ENCODE measurements at places on chromosomes 11 and 22.

GRCh38 chr11:103729617-103730016 is 306.8 kb upstream of the DDI1 start:
- no peak for DNase-seq

- no peak for DNase-seq
Measured at GRCh38 chr11:69131644-69132300, 24.0 kb upstream of the SMIM38 start.

GRCh38 chr11:126310200-126310991 is 6.5 kb downstream of the DCPS start:
- DNase-seq: peak; percentile 68

DNA sequence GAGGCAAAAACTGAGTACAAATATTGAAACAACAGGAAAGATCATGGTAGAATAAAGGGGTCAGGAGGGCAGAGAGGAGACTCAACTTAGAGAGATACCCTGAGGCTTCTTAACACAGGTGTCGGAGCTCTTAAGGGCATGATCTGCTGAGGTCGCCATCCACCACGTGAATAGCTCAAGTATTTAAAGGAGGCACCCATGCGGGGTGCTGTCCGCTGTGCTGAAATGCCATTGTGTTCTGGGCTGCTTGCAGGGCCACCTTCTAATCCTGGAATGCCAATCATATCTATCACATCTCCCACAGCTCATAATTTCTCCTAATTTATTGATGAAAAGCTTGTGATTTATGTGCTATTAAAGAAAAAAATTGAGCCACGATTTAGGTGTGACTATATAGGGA is 90.2 kb downstream of the SEZ6L start:
- DNase-seq: peak; percentile 54

- DNase-seq: no peak
Measured at GRCh38 chr11:11468954-11469353, 115.9 kb upstream of the CSNK2A3 start.

GRCh38 chr11:120231963-120232362 is 8.0 kb upstream of the POU2F3 start:
- no peak for DNase-seq

DNA sequence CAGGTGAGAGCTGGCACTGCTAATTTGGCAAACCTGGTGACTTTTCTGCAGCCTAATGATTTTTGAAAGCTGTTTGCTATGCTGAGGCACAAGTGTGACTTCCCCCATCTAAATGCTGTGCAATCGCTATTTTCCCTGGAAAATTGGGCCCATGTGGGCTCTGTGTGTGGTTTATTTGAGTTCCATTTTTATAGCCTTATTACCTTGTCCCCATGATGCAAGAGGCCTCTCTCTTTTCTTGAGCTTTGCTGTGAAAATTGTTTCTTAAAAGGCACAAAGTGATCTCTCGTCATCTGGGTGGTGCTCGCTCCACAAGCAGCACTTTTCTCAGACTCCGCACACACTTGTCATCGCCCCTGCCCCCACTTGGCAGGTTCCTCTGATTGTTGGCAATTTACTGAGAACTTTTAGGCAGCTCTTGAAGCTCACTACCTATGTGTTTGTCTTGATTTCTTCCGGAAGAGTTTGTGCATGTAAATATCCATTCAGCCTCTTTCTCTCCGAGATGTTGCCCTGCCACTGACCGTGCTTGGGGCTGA is 24.9 kb downstream of the BMAL1 start:
- DNase-seq: no peak

DNA sequence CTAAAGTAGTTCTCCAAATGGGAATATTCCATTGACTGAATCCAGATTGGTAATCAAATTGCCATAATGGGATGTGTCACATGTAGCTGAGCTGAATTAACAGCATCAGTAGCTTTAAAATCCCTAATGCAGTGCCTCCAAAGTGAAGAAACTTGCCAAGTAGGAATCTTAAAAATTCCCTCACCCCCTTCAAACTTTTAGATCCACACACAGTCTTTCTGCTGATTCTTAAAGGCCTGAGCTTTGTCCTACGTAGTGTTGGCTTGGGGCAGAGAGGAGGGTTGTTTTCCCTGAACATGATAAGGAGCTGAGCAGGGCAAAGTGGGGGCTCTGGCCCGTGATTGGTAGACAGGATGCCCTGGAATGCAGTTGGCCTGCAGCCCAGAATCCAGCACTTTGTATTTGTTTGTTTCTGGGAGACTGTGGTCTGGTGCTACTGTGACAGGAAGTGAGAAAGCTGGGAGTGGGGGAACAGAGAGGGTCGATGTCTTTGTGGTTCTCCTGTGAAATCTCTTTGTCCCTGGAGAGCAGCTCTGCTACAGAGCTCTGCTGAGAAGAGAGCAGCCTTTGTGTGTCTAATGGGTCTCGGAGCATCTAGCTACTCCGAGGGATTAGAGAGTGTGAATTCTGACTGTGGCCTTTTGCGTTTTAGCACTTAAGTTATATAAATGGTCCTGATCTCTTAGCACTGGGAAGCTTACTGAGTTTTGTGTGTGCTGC is 16.9 kb downstream of the CTNND1 start:
- DNase-seq: no peak

- DNase-seq: no peak
Measured at GRCh38 chr11:35151241-35151640, 12.3 kb downstream of the CD44 start.

DNA sequence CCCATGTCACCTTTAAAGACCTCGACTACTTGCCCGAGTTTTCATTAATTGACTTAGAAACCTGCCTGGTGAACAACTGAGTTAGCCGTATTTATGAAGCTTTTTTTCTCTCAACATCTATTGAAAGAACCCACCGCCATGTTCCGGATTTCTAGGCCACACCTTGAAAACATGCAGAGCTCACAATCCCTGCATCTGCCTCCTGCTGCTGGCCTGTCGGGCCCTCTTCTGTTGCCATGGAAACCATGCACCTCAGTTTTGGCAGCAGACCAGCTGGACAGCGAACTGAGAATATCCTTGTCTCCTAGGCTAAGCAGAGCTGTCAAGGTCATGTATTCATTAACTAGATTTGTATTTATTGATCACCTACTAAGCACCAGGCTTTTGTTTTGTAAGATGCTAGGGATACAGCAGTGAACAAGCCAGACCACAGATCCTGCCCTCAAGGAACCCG is 4.3 kb upstream of the PATZ1 start:
- DNase-seq: no peak

- DNase-seq: no peak
Measured at GRCh38 chr11:24567380-24567779, 70.5 kb downstream of the LUZP2 start.

- DNase-seq: peak; percentile 49
Measured at GRCh38 chr11:111938687-111939160, 1.6 kb downstream of the DIXDC1 start.

DNA sequence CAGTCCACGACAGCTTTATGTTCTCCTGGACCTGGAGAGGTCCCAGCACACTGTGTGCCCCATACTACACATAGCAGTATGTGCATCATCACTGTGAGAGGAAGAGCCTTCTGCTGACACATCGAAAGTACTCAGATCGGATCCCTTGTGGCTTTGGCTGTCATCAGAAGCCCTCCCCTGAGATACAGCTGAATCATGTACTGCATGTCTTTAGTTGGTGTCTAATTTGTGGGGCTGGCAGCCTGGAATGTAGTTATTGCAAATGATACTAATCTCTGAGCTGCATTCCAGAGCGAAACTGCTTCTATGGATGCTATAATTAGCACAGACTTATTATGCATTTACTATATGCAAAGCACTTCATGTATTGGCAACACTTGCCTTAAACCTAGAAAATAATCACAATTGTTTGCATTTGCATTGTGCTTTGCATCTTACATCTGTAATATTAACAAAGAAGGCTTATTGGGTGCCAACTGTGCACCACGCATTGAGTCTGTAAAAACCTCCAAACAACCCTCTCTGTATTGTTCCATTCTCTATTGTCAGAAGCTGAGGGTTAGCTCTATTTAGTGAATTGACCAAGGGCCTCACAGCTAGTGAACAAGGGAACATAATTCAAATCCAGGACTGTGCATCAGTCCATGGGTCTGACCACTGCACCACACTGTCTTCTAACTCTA is 89.2 kb upstream of the CRTAM start:
- DNase-seq: peak; percentile 64

DNA sequence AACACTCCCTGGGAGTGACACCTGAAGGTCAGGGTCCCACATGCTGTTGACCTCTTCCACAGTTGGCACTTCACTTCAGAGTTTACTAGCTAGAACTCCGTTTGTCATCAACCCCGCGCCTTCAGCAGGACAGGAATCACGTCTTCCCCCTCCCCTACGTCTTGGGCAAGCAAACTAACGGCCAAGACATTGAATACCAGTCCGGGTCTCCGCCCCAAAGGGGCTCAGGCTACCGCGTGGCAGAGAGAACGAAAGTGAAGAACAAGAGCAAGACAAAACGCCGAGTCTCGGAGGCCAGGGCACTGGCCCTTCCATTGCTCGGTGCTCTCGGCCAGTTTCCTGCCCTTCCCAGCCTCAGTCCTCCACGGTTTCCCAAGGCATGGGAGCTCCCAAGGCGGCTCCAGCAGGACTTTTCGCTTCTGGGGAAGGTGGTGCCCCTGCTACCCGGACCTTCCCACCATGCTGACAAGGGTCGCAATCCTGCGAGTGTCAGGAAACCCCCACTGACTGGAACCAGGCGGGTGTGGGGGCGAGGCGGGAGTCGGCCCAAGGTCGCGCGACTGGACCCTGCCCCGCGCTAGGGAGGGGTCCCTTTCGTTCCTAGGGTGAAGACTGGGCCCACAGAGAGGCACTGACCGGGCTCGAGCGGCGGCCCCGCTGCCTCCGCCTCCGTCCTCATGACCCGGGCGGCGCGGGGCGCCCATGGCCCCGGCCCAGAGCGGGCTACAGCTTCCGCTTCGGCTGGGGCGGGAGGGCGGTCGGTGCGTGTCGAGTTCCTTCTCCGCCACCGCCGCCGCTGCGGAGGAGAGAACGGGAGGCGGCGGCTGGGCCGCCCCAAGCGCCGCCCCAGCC is at the start of gene GUCD1:
TSS of gene GUCD1 (minus strand) at position 826 of the 852 bp plus-strand sequence. CDS start at position 679, 147 bp downstream.
- peak; percentile 59 for DNase-seq

GRCh38 chr11:96366024-96366423 is 23.0 kb upstream of the MAML2 start:
- no peak for DNase-seq

DNA sequence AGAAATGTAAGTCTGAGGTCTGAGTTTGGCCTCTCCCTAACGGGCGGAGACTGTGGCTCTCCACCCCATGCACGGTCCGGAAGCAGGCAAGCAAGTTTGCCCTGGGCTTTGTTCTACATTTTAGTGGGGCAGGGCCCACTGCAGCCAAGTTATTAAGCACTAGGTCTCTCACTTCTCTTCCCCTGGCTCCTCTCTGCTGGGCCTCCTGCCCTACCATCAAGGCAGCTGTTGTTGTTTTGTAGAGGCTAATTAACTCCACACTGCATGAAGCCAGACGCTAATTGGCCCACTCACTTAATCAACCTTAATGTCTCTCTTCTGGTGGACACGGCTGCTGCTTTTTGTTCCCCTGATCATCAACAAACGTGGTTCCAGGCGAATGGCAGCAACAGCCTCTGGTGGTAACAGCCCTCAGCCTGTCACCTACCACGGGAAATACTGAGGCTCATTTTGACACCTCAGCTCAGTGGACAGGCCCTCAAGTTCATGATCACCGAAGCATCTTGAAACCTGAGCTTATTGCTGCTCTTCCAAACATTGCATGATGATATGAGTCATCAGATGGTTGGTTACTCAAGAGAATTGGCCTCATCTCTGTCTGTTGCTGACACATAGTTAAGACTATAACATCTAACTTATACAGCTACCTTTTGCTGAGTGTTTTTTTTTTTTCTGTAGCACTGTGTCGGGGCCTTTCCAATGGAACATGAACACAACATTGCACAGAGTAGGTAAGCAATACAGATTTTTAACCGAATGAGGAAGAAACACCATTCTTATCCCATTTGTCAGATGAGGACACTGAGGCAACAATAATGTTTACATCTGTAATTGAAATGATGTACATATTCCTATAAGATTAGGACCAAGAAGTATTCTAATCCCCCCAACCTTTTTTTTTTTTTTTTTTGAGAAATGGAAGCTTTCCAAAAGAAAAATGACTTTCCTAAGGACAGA is 20.8 kb upstream of the LMO2 start:
- DNase-seq: no peak

DNA sequence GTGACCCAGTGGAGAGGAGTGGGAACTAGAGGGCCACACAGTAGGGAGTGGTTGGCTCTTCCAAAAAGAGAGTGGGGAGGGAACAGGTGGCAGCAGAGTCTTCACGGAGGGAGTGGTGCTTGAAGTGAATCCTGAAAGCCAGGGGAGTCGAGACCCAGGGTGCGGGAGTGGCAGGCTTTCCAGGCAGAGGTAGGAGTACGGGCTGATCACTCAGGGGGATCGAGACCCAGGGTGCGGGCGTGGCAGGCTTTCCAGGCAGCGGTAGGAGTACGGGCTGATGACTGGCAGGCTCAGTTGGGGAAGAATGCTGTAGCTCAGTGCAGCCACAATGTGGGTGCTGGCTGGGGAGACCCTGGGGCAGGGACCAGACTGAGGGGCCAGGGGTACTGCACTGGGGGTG is 148.2 kb downstream of the TBC1D22A start:
- no peak for DNase-seq

DNA sequence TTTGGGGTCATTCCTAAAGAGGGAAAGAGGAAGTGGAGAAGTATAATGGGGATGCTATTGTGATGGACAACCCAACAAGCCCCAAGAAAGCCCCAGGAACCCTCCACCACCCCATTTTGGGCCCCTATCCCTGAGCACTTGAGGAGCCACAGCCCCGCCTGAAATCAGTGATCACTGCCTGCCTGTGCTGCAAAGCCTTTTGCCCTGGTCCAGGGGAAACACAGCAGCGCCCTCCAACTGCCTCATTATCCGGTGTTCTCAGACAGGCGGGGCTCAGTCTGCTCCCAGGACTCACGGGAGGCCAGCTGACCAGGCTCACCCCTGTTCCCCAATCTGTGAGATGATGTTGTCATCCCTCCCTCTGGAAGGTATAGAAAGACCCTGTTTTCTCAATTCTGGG is 44.7 kb upstream of the TTC12 start:
- DNase-seq: no peak

GRCh38 chr11:46299451-46299961 is 22.0 kb downstream of the CREB3L1 start:
- no peak for DNase-seq

GRCh38 chr22:30425616-30426387 is at the start of gene MTFP1:
Gene MTFP1 (plus strand): TSS chr22:30425768. CDS start chr22:30425880, 112 bp downstream.
- DNase-seq: peak; percentile 64

- no peak for DNase-seq
Measured at GRCh38 chr22:46638601-46639431, 18.6 kb downstream of the GRAMD4 start.
